ENCODE measurements at places on chromosomes 12 and 14.

DNA sequence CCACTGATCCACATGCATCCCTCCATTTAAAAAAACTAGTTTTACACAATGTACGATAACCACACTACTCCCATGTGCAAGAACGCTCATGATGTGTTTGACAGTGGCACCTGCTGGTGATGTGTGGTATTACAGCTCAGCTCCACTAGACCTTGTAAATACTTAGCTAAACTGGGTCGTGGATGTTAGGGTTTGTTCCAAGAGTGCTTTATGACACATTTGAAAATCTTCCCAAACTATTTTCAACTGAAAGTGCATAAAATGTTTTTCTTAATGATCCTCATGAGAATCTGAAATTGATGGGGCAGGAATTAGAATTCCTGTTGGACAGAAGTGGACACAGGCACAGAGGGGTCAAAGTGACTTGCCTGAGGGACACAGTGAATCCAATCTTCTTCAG lies 99.2 kb downstream of the SCARB1 start:
- no peak for DNase-seq

- no peak for DNase-seq
These were observed 761.6 kb downstream of the BCL11B start for GRCh38 chr14:98510392-98510791.

- no peak for DNase-seq
These were observed 108.7 kb upstream of the HIF1A start for GRCh38 chr14:61586544-61587055.

DNA sequence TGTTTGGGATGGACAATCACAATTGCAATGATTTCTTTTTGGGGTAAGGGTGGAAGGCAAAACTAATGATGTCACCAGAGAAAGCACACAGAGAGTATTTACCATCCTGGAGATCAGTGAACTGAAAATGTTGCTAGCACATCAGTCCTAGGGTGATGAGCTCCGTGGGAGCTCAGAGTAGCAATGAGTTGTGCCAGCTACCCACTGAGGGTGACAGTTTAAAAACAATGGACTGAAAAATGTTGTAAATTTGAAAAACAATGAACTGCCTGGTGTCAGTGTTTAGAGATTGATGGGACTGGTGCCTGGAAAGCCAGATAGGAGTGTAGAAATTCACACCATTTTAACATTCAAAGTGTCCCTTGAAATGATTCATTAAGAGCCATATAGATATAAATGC lies 198.5 kb downstream of the ATP23 start:
- no peak for DNase-seq

DNA sequence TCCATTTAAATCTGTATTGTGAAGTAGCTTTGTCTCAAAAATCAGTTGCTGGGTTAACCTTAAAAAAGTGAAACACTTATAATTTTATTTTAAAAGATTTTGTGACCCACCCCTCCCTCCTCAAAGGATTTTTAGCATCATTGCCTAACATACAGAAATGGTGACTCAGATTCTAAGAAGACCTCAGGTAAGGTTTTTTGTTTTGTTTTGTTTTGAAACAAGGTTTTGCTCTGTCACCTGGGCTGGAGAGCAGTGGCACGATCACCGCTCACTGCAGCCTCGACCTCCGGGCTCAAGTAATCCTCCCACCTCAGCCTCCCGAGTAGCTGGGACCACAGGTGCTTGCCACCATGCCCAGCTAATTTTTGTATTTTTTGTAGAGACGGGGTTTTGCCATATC lies 74.2 kb downstream of the GNS start:
- no peak for DNase-seq

- DNase-seq: no peak
These were observed 42.2 kb downstream of the CSRP2 start for GRCh38 chr12:76836633-76837032.

DNA sequence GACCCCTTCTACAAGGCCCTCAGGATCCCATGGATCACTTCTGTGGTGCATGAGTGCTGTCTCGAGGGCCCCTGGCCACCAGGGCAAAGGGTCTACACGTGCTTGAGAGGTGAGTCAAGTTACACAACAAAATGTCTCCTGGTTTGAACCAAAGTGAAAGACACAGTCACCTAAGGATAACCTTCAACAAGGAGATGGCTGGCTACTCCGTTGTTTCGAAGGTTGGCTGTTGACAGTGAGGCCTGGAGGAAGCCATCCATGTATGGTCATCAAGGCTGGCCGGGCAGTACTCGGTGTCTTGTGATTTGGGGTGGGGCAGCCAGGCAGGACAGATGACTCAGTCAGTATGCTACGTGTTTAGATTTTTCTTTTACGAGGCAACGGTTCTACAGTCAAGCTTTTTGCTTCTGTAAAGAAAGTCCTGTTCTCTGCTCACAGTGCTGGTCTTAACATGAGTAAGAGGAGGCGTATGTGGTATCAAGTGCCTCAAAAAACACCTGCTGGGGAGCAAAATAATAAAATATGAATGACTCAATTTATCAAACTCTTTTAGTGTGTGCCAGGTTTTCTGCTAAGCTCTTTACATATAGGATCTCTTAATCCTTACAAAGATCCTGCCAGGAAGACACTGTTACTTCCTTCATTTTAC lies 18.0 kb upstream of the NT5DC3 start:
- peak; percentile 90 for DNase-seq

- no peak for DNase-seq
These were observed 15.3 kb upstream of the BDKRB2 start for GRCh38 chr14:96189281-96189711.

- no peak for DNase-seq
These were observed 455.6 kb upstream of the SEL1L start for GRCh38 chr14:81989211-81989610.

GRCh38 chr14:50362764-50363713 lies 33.6 kb downstream of the CDKL1 start:
- DNase-seq: no peak

DNA sequence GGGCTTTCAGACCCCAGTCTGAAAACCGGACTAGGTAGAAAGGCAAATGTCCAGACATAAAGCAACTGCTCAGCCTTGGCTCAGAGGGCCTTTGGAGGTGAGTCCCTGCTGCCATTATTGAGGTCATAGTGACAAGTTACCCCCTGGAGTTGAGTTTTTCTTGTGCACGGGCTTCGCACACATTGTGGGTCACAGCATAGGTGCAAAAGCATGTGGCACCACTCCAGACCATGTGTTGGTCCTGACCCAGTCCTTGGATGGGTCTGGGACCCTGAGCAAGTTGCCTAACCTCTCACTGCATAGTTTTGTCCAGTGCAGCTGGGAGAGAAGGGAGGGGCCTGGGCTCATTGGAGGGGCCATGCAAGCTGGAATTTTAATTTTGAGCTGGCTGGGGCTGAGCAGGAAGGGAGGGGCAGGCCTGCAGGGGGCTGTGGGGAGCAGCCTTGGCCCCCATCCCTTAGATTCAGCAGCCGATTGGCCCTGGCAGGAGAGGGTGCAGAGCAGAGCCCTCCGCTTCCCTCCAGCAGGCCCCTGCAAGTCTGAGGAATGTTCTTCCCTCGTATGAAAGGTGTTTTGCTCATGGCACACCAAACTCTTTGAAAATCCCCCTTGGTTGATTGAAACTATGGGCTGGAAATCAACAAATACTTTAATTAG lies 4.2 kb upstream of the KRT5 start:
- DNase-seq: no peak

GRCh38 chr14:106564058-106564643 lies 1037.8 kb downstream of the TMEM121 start:
- no peak for DNase-seq

DNA sequence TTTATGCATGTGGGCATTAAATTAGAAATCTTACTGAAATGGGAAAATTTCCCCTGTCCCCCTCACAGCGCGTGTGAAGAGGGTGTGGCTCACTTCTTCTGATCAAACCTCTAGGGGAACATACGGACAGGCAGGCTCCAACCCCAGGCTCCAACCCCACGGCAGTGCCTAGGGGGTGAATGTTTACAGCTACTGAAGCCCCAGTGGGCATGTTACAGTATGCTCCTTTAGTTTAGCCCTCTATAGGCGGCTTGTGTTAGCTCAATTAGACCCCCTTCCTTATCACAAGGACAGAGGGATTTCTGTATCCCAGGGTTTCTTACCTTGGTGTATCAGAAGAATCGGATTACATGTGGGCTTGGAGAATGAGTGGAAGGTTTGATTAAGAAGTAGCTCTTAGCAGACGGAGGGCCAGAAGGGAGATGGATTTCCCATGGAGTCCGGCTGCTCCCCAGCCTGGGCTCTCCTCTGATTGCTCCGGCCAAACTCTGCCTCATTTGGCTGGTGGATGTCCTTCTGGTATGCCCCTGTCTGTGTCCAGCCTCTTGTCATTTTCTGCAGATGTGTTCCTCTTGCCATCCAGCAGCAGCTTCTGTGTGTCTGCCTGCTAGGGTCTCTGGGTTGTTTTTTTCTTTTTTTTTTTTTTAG lies 223.7 kb downstream of the TMTC2 start:
- DNase-seq: no peak

Measured in gastrocnemius medialis (tissue), 4 donors.